Renal cortical epithelial cell (primary cell): ENCODE measurements at places on chromosomes 5 and 9.

DNA sequence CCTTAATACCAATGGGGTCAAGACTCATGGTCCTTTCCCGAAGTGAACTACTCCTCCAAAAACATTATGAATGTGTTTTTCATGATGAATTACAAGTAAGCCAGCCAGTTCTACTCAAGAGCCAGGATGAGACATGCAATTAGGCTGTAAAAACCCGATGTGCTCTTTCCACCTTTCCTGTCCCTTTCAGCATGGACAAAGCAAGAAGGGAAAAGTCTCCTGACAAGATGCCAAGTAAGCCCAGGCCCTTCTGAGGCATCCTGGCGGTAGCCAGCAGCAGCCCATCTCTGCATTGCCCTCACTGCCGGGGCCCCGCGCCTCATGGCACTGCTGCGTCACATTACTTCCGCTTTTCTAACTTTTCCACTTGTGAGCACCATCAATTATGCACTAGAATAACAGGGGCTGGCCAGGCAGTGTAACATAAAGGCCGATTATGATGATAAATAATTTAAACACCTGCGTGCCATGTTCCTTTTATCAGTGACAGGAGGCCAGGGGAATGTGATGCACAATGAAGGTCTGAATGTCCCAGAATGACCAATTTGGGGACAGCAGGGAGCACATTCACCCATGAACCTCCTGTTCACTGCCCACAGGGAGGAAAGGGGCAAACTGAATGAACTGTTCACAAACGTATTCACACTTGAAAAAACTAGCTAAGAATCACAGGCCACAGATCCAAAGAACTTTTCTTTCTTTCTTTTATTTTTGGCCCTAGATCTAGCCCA is 37.4 kb downstream of the EFNA5 start:
- DNase-seq = peak; percentile 31

DNA sequence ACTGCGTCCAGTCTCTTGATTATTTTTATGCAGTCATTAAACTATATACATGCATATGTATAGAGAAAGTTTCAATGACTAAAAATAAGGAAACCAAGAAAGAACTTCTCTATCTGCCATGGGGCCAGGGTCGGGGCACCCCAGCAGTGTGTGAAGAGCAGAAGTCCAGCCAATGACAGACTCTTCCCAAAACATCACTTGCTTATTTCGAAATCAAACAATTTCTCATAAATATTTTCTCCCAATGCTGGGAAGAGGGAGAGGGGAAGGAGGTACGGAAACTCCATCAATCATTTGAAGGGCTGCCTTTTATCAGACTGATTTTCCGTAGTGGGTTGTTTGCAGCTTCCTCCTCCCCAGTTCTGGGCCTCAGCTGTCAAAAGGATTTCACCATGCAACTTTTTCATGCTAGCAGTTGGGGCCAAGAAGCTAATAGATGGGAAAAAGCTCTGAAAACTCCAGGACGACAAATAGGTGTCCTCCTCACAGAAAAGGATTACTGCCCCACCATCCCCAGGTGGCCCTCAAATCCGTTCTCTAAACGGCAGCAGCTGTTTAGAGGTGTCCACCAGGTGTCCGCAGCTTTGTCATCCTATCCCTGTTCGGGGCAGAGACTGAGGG is 617 bp upstream of the FPGS start:
- peak; percentile 8 for DNase-seq

DNA sequence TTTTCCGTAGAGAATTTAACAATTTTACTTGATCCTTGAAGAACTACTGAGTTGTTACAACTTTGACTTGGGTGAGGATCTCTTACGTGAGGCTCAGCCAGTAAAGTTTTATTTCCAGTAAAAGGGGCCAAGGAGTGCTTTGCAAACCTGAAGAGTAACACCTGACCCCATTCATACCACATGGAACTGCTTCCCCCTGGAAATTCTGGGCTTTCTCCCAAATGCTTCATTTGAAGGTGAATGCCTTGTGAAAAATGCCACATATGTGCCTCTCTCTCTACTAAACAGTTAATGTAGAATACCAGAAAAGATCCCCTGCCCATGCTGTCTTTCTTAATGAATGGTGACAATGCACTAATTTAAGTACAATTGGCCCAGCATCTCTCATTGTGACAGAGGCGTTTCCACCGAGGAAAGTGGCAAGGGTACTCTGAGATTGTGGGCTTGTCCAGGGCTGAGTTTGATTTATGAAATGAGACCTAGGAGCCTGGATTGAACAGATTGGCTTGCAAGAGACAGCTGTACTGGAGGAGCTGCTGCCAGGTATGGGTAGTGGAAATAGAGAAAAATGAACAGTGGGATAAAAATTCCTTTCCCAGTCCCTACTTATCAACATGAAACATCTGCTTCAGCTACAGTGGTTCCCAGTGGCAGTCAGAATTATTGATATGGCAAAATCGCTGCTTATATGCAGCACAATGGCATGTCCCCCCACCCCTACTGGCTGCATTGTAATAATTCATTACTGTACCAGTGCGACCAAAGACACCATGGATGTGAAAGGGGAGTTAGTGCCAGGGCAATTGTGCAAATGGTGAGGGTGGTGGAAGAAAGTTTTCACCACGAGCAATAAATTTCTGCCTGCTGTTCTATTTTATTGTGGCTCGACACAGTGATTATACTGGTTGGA is 843.7 kb upstream of the WWC1 start:
- no peak for DNase-seq

DNA sequence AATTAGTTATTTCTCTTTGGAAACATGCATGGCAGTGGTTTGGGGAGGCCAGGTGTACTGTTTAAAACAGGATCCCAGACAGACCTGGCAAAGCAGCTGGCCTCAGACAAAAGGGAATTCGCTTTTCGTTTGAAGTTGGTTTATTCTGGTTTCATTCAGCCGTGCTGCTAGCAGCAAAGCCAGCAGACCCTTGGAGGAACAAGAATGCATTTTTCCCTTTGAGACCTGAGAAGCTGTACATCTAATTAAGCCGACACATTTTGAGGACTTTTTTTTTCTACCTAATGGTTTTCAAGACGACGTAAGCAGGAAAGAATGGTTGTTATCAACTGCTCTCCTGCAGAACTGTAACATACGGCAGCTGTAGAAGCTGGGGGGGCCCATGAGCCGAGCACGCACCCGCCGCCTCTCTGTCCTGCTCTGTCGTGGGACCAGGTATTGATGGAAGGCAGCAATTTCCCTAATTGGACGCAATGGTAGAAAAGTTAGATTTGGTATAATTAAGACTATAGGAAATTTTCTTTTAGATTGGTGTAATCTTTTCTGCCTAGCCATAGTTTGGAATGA is 13.6 kb downstream of the PLEKHG4B start:
- DNase-seq = no peak

GRCh38 chr5:113050721-113051382 is 74.3 kb downstream of the DCP2 start:
- DNase-seq = peak; percentile 72
